Endothelial cell of coronary artery (primary cell): ENCODE measurements at places on chromosomes 7 and 10. TPM values are rescaled to one million over a fixed set of nuclear protein-coding genes. Genes with fewer than 3 reads are reported as not detected.

The METTL27 gene
- 0.09 and 2.5 TPM in 2 replicates for total RNA-seq

The CPN1 gene
- total RNA-seq = not detected in 2 replicates

The CXCL12 gene
- 1.4 and 34.2 TPM in 2 replicates for total RNA-seq

The FAM25G gene
- total RNA-seq = not detected in 2 replicates

The ST8SIA6 gene
- total RNA-seq = 0.72 and 2.4 TPM in 2 replicates

The AASS gene
- 29.4 and 42.1 TPM in 2 replicates for total RNA-seq

The C10orf105 gene
- not detected in 2 replicates for total RNA-seq

The SAMD9 gene
- 10.7 and 16.0 TPM in 2 replicates for total RNA-seq

The PAPSS2 gene
- 50.6 and 92.4 TPM in 2 replicates for total RNA-seq

The EVX1 gene
- not detected in 2 replicates for total RNA-seq

The PNLIPRP2 gene
- not detected in 2 replicates for total RNA-seq

The ASB10 gene
- not detected in 2 replicates for total RNA-seq

The FGFBP3 gene
- 0.09 and 0.19 TPM in 2 replicates for total RNA-seq

The GDF2 gene
- not detected in 2 replicates for total RNA-seq

The ELN gene
- total RNA-seq = 0.09 and 1.6 TPM in 2 replicates

The ZNF273 gene
- 1.3 and 3.3 TPM in 2 replicates for total RNA-seq

The PARD3 gene
- 32.9 and 42.6 TPM in 2 replicates for total RNA-seq

The FEZF1 gene
- total RNA-seq = not detected in 2 replicates

The ITGB8 gene
- 6.7 and 7.1 TPM in 2 replicates for total RNA-seq

The OR2A1 gene
- under 0.01 TPM in 1 of 2 replicates, not detected in the other for total RNA-seq
